ENCODE measurements at places on chromosomes 4 and X. TPM values are rescaled to one million over a fixed set of nuclear protein-coding genes. Genes with fewer than 3 reads are reported as not detected.

DNA sequence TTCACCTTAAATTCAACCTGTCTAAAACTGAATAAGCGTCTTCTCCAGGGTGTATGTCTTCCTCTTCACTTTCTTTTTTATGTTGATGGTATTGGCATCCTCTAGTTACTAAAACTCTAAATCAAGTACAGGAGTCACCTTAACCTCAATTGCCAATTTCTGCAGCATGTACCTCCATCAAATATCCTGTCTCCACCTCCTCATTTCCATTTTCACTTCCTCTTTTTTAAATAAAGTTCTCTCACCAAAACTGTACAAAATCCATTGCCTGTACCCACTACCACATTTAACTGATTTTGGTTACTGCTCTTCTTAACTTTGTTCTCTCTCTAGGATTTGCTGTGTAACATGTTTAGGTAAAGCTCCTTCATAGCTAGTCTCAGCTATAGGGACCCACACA lies 9.2 kb upstream of the NPFFR2 start:
- DNase-seq: no peak
- no peak overlapping the region for H3K4me3 ChIP-seq
- H3K27ac ChIP-seq: no peak overlapping the region
- H3K4me1 ChIP-seq: no peaks in the 10 kb centered on the region
- no peaks in the 10 kb centered on the region for H3K27me3 ChIP-seq

DNA sequence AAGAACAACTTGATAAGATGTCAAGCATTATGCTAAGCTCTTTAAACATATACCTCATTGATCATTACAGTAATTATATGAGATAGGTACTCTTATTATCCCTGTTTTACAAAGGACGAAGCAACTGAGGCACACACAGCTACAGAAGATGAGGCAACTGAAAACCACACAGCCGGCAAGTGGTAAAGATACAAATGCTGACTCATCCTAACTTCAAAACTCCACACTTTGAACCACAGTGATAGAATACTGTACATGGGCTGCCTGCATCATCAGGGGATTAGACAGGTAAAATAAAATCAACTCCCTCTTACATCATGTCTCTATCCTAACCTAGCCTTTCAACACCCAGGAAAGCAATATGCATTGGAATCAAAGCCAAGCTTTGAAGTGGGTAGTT lies 47.8 kb downstream of the LHFPL1 start:
- no peak for DNase-seq
- H3K4me1 ChIP-seq: no peaks in the 10 kb centered on the region
- H3K27ac ChIP-seq: no peak overlapping the region
- H3K27me3 ChIP-seq: peaks cover 41% of the 10 kb centered on the region
- no peaks in the 10 kb centered on the region for H3K36me3 ChIP-seq

DNA sequence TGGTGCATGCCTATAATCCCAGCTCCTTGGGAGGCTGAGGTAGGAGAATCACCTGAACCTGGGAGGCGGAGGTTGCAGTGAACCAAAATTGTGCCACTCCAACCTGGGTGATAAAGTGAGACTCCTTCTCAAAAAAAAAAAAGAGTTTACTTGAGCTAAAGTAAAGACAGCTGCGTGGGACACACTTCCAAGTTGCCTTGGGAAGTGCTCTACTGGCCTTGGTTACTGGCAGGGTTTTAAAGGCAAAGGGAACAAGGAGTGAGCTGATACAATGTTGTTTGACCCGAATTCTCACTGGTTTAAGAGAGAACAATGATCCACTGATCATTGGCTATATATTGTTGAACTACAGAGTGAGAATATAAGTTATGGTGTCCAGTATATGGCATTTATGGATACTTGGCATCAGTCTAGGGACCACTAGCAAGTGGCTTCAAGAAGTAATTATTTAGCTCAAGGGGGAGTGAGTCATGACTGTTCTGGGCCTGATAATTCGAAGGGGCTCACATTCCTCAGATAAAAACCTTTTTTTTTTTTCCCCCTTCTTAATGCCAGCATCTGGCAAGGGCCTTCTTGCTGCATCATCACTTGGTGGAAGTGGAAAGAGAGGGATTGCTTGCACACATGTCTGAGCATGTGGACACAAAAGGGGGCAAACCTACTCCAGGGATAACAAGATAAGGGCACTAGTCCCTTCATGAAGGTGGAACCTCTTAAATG lies 32.3 kb downstream of the GRK4 start:
- no peak for DNase-seq
- no peaks in the 10 kb centered on the region for H3K27me3 ChIP-seq
- no peak overlapping the region for H3K4me3 ChIP-seq
- no peaks in the 10 kb centered on the region for H3K4me1 ChIP-seq
- H3K36me3 ChIP-seq: no peaks in the 10 kb centered on the region

GRCh38 chrX:115561605-115562479 lies 868 bp downstream of the PLS3 start:
- no peaks in the 10 kb centered on the region for H3K4me1 ChIP-seq
- peak overlapping the region; percentile 81 for H3K27ac ChIP-seq
- no peaks in the 10 kb centered on the region for H3K36me3 ChIP-seq
- peak; percentile 55 for DNase-seq

DNA sequence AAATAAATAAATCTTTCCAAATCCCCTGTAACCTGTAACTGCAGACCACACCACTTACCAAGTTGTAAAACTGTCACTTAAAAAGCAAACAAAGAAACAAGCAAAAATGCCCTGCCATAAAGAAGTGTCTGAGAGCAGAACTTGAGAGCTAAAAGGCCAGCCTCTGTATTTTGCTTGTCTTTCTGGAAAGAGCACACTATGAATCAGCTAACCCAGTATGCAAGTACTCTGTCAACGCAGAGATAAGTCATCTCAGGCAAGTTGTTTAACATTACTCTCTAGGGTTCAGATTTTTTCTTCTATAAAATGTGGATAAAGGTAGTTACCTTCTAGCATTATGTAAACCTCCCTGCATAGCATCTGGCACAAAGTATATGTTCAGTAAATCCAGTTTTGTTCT lies 134.8 kb downstream of the HS3ST1 start:
- no peaks in the 10 kb centered on the region for H3K36me3 ChIP-seq
- H3K4me1 ChIP-seq: no peaks in the 10 kb centered on the region
- DNase-seq: no peak
- H3K27ac ChIP-seq: no peak overlapping the region

GRCh38 chr4:105895583-105896460 lies 551 bp downstream of the NPNT start:
- peak; percentile 34 for DNase-seq
- H3K4me1 ChIP-seq: no peaks in the 10 kb centered on the region
- no peaks in the 10 kb centered on the region for H3K27me3 ChIP-seq
- H3K27ac ChIP-seq: no peak overlapping the region

Gene IL2RG
- total RNA-seq: 1.2 TPM

Gene P2RY10
- not detected for total RNA-seq

Gene RNF128
- total RNA-seq: 7.1 TPM

Measured in psoas muscle (tissue), 8 donors.